ENCODE measurements at places on chromosomes 5 and 9.

DNA sequence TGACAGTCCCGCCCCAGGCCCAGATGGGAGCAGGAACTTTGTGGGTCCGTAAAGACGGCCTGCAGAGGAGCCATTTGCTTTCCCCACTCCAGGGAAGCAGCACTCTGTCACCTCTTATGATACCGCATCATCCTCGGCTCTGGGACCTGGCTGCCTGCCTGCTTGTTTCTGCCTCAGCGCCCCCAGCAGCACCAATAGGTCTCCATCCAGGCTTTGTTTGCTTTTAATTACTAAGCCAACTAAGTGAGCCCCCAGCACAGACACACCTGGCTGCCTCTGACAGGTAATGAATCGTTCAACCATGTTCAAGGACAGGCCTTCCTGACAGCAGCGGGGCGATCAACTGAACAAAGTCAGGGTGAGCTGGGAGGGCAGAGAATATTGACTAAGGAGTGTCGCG, 141.4 kb downstream of the C5orf15 start:
- DNase-seq: no peak

DNA sequence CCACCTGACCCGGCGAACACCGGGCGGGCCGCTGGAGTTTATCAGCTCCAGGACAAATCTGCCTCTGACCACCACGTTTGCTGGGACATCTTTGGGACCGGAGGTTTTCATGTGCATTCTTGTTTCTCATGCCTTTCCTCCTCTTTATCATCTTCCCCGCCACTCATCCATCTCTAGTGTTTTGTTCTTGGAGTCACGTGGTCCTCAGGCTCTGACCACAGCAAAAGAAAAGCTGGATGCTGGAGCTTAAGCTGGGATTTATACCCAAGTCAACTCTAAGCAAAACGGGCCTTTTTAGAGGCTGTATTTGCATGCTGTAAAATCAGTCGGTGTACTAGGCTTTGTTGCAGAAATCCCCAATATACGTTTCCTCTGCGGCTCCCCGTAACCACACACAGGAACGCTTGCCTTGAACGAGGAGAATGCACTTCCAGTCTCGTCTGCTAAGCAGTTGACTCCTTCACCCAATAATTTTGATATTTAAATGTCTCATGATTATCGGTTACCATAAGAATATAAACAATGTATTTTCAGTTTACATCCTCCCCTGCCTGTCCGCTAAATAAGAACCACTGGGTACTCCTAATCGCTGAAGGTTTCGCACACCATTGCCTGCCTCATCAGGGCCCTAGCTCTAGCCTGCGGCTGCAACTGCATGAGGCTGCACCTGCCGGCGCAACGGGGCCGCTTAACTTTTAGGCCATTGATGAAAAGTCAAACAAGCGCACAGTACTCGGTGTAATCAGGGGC, 560 bp upstream of the NDUFS6 start:
- no peak for DNase-seq

- no peak for DNase-seq
These were observed 85.2 kb downstream of the ATG10 start for GRCh38 chr5:82057051-82057450.

DNA sequence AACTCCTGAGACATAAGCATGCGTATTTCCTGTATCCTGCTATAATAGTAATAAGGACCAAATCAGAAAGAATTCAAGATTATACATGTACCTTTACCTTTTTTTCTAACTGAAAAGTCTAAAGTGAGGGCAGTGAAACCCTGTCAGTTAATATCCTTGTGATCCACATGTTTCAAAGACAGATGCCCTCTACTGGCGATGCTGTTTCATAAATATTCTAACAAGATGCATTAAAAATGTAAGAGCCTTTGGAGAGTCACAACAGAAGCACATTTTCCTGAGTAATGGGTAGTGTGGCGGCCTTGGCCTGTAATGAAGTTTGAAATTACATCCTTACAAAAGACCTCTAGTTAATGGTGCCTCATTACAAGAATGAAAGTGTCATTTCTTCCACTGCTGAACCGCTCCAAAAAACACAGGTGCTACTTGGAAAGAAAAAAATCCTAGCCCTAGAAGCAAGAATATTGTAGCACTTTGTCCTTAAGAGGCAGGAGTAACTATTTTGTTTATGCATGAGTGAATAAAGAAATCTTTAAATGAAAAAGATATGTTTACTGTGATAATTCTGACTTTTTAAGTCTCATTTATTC, 232.6 kb downstream of the EPB41L4A start:
- no peak for DNase-seq

DNA sequence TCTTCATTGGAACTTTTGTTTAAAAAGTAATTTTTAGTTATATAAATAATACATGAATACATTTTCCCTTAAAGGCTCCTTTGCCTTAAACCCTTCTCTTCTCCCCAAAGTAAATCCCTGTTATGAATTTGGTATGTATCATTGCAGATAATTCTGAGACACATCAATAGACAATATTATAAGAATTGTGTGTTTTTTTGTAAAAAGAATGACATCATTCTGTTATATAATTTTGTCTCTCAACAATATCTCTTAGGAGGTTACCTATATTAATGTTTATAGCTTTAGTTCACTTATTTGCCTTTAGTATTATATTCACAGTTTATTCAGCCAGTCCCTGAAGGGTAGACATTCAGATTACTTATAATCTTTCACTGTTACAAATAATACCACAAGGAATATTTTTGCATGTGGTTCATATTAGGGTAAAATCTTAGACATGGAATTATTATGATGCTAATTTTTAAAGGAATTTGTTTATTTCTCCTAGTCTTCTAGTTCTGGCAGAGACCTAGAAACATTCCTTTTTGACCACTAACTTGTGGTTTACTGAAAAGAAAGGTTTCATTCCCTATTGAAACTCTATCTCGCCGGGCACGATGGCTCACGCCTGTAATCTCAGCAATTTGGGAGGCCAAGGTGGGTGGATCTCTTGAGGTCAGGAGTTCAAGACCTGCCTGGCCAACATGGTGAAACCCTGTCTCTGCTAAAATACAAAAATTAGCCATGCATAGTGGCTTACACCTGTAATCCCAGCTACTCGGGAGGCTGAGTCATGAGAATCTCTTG, 105.6 kb downstream of the KCTD16 start:
- no peak for DNase-seq

DNA sequence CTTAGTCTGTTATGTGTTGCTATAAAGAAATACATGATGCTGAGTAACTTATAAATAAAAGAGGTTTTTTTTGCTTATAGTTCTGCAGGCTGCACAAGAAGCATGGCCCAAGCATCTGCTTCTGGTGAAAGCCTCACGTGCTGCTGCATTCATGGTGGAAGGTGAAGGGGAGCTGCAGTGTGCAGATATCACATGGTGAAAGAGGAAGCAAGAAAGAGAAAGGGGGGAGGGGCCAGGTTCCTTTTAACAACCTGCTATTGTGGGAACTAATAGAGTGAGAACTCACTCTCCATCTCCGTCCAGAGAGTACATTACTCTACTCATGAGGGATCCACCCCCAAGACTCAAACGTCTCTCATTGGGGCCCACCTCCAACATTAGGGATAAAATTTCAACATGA, 12.5 kb upstream of the PARP8 start:
- DNase-seq: peak; percentile 45

- no peak for DNase-seq
These were observed 30.0 kb downstream of the FGD3 start for GRCh38 chr9:92977279-92977678.

- no peak for DNase-seq
These were observed 93.3 kb downstream of the RAPGEF6 start for GRCh38 chr5:131541762-131542161.

DNA sequence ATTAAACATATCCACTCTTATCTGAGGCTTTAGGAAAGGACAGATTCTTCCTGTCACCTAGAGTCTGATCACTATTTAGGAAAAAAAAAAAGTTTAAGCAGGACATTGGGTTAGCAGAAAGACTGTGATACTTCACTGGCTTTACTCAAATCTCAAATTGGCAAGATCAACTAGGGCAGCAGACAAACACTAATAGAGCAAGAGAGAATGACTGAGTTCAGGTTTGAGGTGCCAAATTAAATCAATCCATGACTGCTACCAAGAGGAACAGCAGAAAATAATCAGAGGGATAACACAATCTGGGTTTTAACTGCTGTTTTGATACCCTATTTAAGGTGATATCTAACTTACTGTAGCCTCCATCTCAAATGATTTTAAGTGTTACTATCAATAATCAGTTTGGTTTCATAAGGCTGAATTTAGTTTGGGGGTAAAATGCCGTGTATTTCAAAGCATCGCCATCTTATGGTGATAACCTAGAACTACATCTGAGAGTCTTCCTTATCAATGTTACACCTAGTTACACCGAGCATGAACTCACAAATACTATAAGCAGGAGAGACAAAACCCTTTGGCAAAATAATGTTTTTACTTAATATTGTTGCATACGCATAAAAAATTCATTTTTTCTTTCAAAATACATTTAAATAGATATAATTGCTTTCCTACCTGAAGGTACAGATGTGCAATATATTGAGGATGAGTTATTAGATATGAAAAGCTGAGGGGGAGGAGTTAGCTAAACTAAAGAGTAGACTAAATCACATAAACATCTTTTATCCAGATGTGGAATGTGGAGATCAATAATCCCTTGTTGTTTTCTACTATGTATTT, 286.4 kb upstream of the CDH12 start:
- no peak for DNase-seq

GRCh38 chr5:138466125-138466899, 1.0 kb downstream of the EGR1 start:
- DNase-seq: no peak

- DNase-seq: no peak
These were observed 433.7 kb downstream of the ENC1 start for GRCh38 chr5:74206579-74207550.

- no peak for DNase-seq
These were observed 6.8 kb downstream of the ENC1 start for GRCh38 chr5:74633695-74634094.

DNA sequence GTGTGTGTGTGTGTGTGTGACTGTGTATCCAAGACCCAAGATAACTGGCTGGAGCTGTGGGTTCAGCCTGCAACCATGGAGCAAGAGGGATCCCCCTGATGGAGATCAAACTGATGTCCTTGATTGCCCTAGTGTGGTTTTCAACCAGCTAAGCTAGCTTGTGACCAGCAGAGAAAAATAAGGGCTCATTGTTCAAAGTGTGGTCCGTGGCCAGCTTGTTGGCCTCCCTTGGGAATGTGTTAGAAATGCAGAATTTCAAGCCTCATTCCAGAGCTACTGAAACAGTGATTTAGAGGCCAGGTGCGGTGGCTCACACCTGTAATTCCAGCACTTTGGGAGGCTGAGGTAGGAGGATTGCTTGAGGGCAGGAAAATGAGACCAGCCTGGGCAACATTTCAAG, 79.9 kb downstream of the ACER2 start:
- no peak for DNase-seq

- no peak for DNase-seq
These were observed 37.8 kb downstream of the SCGB3A1 start for GRCh38 chr5:180553530-180553929.

- DNase-seq: no peak
These were observed 46.0 kb downstream of the RAPGEF1 start for GRCh38 chr9:131693651-131694597.

- DNase-seq: peak; percentile 48
These were observed 13.6 kb downstream of the ARHGAP26 start for GRCh38 chr5:142783601-142784341.

DNA sequence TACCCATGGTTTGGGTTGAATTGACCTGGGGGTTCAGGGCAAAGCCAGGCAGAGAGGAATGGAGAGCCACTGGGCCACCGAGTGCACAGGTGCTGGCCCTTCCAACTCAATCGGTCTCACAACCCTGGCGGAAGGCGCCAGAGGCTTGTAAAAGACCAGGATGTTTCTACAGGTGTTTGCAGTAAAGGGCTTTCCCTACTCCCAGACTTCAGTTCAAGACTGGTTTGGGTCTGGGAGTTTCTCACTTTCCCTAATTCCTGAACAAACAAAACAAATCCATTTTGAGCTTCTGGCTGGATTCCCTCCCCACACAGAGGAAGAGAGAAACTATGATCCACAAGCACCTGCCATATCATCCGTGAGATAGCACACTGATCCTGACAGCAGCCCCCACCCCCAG, 125.2 kb upstream of the KLF4 start:
- DNase-seq: no peak

DNA sequence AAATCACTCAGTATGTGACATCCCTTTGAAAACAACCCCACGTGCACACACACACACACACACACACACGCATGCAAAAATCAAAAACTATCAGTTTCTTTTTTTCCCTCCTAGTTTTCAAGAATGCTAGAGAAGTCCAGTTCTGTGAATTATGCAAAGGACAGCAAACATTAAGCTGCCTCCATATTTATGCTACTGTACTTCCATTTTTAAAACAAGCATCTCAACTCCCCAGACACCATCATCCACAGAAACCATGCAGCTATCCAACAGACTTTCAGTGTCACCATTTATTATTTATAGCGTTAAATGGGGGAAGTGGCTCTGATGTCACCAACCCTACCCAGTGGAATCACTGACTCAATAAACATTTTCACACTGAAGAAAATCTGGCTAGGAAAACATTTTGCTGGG, 1.6 kb downstream of the FBXW11 start:
- no peak for DNase-seq

DNA sequence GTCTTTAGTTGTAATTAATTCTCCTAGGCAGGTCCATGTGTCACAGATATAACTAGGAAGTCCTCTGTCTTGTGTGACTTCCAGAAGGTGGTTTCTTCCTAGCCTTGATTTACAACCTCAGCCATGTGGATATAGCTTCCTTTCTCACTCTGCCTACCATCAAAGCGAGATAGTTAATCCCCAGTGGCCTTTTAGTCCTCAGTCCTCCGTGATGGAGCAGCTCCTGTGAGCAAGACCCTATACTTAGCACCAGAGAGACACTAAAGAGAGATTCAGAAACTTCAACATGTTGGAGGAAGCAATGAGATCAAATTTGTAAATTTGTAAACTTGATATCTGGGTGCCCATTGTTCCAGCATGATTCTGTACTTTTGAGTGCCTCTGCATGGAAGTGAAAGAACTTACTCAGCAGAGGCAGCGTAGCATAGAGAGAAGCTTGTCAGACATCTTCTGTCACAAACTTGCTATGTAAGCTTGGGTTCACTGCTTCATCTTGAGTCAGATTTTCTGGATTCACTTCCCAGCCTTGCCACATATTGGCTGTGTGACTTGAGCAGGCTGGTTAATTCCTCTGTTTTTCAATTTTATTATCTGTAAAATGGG, 170.2 kb upstream of the NR3C1 start:
- no peak for DNase-seq

DNA sequence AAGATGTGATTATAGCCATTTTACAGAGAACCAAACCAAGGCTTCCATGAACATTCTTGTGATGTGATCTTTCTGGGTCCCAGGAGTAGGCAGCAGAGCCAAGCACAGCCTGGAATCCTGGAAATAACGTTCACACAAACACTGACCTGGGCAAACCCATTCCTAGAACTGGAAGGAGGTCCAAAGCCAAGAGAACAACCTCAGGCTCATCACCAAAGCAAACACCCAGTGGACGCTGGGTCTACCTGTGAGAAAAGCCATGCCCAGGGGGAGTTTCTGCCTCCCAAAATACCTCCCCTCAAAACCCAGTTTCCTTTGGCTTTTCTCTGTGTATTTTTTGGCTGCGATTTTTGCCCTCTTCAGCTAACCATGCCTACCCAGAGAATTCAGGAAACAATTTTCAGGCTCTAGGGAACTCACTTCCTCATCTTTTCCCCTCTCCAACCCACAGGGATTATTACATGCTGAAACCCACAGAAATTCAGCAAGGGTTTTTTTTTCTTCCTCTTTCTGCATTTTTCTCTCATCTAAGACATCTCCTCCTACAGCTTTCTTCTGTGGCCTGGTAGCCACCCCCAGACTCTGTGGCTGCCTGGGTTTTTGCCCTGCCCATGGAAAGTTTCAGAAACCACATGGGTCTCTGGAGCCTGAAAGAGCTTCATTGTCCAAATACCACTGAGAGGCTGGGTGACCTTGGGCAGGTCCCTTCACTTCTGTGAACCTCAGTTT, 75.0 kb downstream of the TNC start:
- no peak for DNase-seq

All from CD4-positive, alpha-beta T cell treated with Interleukin-15 for 1 hour (primary cell).